ENCODE measurements at places on chromosomes 2 and 18.
A peak's percentile ranks its signal among the peaks of the same experiment; 100 is the strongest.

- no peak for DNase-seq
These were observed 751.2 kb upstream of the NRXN1 start for GRCh38 chr2:51782921-51783765.

DNA sequence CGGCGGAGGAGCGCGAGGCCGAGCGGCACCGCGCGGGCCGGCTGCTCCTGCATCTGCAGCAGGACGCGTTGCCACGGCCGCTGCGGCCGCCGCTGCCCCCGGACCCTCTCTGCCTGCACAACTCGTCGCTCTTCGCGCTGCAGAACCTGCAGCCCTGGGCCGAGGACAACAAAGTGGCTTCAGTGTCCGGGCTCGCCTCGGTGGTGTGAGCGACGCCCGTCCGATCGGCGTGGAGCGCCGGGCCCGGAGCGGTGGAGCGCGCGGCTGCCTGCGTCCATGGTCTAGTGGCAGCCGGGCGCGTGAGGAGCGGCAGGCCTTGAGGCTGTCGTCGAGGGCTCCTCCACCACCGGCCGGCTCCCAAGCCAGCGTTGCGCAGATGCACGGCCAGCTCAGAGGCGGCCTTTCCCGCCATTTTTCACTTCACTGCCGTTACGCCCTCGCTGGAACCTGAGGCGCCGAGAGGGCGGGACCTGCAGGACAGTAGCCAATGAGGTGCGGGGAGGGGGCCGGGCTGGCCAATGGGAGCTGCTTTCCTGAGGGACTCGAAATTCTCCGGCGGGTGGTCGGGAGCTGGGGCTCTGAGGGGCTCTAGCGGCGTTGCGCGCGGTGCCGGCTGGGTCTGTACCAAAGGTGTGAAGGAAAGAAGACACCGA lies 1.9 kb downstream of the TLX2 start:
- DNase-seq = peak; percentile 79

GRCh38 chr2:118731413-118731812 lies 116.0 kb downstream of the EN1 start:
- DNase-seq = no peak

DNA sequence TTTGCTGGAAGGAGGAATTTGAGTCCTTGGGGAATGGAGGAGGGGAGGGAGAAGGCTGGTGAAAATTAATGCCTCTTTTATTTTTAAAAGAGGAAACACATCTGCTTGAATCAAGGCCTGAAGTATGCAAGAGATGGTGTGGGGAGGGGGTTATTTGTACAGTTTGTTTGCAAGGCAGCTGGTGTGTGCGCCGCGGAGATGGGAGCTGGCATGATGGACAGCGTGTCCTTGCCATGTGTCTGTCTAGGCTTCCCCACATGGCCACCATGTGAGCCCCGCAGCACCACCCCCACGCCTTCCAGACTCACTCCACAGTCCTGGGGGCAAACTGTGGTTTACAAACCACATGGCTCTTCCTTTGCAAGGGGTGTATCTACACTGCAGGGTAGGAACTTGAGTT lies 154.8 kb upstream of the APCDD1 start:
- DNase-seq = no peak

DNA sequence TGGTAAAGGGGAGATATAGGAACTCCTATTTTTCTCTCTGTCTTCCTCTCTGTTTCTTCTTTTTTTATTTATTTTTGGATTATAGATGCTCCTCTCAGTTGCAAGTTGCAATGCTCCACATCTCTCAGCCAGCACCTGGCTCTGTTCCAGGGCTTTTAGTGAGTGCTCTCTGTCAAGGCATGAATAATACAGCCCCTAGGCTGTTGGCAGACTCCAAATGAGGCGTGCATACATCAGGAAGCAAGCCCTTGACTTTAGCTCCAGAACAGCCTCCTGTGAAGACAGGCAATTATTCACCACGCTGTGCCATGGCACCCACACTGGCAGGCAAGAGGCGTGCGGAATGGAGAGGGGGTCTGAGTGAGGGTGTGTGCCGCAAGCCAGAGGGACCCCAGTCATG lies 228.1 kb upstream of the PXDN start:
- DNase-seq = no peak

- no peak for DNase-seq
These were observed 22.8 kb upstream of the SH3BP4 start for GRCh38 chr2:234929002-234929401.

GRCh38 chr2:61357681-61358080 lies 113.2 kb downstream of the USP34 start:
- no peak for DNase-seq

DNA sequence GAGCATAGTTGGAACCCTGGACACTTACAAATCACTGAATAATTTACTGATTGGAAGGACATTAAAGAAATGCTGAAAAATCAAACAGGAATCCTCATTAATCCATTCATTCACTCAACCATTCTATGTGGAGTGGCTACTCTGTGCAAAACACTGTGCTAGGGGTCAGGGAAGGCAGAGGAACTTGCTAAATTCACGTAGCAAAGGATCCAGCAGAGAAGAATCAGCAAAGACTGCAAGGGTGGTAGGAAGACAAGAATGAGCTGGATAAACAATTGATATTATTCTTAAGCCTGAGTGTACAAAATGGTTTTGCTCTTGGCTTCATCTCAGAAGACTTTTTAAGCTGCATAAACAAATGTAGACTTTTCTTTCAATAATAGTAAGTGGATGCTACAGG lies 164.3 kb upstream of the CAVIN2 start:
- no peak for DNase-seq

- DNase-seq = no peak
These were observed 19.4 kb downstream of the RRM2 start for GRCh38 chr2:10141736-10142639.

- DNase-seq = no peak
These were observed 33.7 kb upstream of the NPAS2 start for GRCh38 chr2:100786297-100786658.

GRCh38 chr2:174635015-174635593 lies 37.5 kb upstream of the WIPF1 start:
- no peak for DNase-seq

GRCh38 chr18:45962866-45963265 lies 4.3 kb downstream of the EPG5 start:
- DNase-seq = no peak

GRCh38 chr2:240418311-240418710 lies 17.2 kb upstream of the GPC1 start:
- DNase-seq = no peak

GRCh38 chr2:233164128-233164635 lies 87.3 kb upstream of the ATG16L1 start:
- no peak for DNase-seq

GRCh38 chr2:218448934-218449333 lies 30.0 kb downstream of the VIL1 start:
- no peak for DNase-seq

- DNase-seq = no peak
These were observed 119.1 kb downstream of the NDUFA10 start for GRCh38 chr2:239905884-239906654.

- DNase-seq = no peak
These were observed 122.7 kb downstream of the TCF4 start for GRCh38 chr18:55465313-55465712.

DNA sequence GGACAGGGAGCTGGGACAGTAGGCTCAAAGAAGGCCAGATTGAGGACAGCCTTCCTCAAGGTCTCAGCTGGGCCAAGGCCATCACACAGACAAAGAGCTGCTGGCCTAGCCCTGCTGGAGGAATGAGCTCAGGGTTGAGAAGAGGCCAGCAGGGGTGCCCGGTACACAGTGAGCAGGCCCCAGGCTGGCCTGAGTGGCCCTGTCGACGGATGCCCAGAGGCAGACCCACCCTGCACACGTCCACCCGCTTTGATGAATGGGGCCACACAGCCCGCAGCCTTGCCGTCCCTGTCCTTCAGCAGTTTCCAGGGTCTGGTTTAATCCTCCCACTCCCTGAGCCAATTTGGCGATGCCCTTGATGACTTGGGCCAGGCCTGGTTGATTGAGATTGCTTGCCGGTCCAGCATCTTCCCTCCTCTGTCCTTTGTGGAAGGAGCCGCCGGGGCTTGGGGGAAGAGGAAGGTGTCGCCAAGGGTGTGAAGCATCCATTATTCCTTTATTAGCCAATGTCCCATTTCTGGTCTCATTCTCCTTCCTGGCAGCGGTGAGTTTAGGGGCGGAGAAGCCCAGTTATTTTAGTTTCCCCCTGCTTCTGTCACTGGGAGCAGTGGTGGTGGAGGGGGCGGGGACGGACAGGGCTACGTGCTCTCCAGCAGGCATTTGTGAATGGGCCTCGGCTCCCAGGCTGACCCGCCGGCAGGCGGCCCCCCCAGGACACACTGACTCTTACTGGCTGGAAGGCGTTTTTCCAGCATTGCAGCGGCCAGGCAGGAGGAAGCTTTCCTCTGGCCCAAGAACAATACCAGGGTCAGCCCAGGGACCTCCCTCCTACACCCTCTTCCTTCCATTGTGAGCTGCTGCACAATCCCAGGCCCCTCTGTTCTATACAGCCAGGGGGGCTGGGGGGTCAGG lies 141.8 kb downstream of the CTIF start:
- DNase-seq = no peak

GRCh38 chr18:21450913-21451312 lies 149.6 kb downstream of the ESCO1 start:
- no peak for DNase-seq

- no peak for DNase-seq
These were observed 16.4 kb upstream of the RBM44 start for GRCh38 chr2:237782181-237782580.

GRCh38 chr2:137261881-137262585 lies 496.7 kb downstream of the THSD7B start:
- DNase-seq = no peak

- DNase-seq = peak; percentile 4
These were observed 68.7 kb downstream of the DNAJC10 start for GRCh38 chr2:182784777-182785176.

DNA sequence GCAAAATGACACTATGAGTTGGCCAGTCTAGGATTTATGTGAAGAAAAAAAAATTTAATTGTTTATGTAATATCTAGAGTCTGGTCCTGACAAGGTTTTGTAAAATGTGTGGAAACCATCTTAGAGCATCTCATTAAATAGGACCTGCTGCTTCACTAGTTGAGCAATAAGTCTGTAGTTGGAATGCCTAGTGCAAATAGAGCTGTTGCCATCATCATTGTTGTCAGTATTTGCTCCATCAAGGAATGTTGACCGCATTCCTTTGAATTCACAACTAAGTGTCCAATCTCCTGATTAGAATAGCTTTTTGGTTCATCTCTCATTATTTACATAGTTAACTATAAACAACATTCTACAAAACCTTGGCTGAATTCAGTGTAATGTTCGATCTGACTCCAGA lies 32.2 kb upstream of the RPE start:
- no peak for DNase-seq

DNA sequence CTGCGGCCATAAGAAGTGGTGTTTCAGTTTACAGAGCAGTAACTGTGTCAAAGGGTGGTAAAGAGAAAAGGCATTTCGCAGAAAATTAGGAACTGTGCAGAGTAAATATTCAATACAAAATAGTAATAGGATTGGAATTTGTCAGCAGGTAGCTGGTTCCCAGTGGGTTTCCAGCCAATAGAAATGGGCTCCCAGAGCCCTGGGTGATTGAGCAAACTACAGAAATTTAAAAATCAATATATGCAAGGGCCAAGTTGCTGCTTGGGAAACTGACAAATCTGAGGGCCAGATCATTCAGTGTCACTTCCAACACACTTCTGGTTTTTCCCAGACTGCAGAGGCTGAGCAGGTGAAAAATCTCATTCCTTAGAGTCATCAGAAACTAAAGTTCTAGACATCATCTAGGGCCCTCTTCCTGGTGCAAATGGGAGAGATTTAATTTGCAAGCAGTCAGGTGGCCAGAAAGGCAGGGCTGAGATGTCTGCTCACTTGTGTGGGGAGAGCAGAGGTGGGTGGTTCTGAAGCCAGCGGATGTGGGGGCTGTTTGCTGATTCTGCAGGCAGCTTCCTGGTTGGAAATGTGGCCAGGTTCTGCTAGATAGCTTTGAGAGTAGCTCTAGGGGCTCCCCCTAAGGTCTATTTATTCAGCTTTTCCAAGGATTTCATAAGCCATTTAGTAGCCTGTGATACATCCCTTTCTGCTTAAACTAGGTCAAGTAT lies 182.4 kb downstream of the NCK2 start:
- no peak for DNase-seq

GRCh38 chr2:105977212-105977611 lies 216.9 kb downstream of the UXS1 start:
- no peak for DNase-seq

GRCh38 chr2:145407-145806 lies 99.1 kb upstream of the FAM110C start:
- no peak for DNase-seq

DNA sequence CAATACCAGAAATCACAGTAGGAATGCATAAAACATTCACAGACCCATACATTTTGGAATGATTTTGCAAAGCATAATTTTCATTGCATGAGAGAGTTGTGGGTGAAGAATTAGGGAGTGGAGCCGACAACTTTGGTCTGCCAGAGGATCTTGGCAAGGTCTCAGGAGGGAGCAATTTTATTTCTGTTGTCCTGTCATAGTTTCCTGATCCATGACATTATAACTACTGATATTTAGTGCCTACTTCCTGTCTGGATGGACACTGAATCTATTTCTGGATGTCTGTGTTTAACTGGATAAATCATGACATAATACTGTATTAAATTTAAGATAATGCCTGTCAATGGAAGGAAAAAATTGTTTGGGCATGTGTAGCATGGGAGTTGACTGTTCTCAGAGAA lies 2.4 kb downstream of the ITGA4 start:
- no peak for DNase-seq

GRCh38 chr2:187509667-187510417 lies 44.4 kb downstream of the TFPI start:
- no peak for DNase-seq

DNA sequence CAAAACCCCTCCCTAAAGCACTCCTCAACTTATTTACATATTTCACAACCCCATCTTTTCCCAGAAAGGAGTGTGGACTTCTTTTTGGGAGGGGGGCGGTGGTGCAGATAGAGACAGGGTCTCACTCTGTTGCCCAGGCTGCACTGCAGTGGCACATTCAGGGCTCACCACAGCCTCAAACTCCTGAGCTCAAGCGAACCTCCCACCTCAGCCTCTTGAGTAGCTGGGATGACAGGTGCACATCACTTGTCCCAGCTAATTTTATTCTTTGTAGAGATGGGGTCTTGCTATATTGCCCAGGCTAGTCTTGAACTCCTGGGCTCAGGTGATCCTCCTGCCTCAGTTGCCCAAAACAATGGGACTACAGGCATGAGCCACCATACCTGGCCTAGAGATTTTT lies 44.1 kb downstream of the ADCY3 start:
- no peak for DNase-seq

DNA sequence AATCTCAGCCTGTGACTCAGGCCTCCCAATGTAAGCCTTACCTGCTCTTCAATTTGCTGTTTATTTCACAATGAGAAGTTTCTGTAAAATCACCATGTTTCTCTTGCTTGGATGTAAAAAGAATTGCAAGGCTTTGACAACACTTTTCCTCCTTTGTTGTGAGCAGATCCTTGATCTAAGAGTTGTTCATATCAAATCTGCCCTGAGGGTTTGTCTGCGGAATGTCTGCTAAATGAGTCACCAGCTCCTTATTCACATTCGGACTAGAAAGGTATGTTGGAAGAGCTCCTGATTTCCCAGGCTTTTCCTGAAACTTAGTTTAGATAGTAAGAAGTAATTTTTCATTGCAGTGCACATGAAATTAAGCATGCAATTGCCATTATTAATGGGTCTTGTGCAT lies 268.2 kb upstream of the TCF4 start:
- DNase-seq = no peak

Data from GM19239 (cell line).